ENCODE measurements at places on chromosomes 7 and 10.

GRCh38 chr7:39453743-39454355 is 112.4 kb upstream of the YAE1 start:
- DNase-seq, result no peak

DNA sequence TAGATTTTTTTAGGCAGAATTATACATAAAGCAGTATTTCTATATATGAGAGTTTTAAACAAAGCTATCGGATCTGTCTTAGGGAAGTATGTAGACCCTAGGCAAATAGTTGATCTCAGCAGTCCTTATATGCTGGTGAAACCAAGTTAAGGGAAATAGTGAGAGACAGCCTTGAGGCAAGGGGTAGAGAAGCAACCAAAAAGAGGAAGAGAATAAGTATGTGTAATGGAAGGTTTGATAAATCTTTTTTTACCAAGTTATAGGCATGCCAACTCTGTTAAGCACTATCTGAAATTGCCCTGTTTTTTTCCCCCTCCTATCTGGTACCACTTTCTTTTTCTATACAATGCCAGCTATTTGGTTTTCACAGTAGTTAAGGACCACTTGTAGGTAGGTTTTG is 19.9 kb downstream of the SPAG6 start:
- no peak for DNase-seq

DNA sequence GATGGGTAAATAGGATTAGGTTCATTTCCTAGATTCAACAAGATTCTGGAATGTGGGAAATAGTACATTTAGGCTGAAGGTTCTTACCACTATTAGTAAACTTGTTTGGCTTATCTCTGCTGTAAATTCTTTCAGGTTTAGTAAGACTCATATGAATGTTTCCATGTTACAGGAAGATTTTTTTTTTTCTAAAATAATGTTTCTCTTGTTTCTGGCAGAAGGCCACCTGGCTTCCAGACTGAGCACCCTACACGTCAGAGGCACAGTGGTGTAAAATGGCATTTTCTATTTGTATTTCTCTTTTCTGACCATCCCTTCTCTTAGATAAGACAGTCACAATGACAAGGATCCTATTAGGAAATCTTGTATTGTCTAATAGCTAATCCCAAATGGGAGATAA is 22.7 kb upstream of the AASS start:
- no peak for DNase-seq

- no peak for DNase-seq
Measured at GRCh38 chr10:60032723-60033122, 126.4 kb upstream of the CCDC6 start.

DNA sequence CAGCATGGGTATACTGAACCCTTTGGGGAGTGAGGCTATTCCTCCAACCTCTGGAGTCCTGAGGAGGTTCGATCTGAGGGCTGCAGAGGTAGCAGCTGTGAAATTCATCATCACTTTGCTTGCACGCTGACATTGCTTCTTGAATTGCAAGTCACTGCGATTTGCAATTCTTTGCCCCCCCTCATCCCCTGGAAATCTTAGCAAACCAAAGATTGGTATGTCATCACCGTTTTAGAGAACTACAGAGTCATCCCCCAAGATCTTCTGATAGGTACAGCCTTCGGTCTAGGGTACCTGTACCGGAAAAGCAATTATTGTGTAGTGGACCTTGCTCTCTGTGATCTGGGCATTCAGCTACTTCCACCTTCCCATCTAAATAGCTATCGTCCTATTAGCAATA is 192.6 kb downstream of the KLF6 start:
- DNase-seq, result no peak

- DNase-seq, result no peak
Measured at GRCh38 chr7:105118612-105119600, 104.9 kb downstream of the KMT2E start.

DNA sequence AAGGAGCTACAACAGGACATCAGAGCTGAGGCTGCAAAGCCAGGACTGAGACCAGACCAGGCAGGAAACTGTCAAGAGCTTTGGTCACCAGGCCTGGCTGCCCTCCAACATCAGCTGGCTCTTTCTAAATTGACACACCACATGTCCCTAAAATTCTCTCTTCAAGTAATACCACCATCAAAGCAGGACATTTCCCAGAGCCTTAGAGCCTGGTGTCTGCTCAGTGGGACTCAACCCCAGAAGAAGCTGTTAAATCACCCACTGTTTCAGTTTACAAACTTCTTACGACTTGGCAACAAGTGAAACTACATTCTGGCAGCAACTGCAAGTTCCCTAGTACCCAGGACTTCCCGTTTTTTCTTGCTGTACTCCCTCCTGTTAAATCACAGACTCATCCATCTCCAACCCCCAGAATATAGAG is 3.8 kb upstream of the IL6 start:
- no peak for DNase-seq

All from esophagus squamous epithelium (tissue), 5 donors.